Ammon's horn (tissue), 1 donor: ENCODE measurements at places on chromosomes 2 and 18.

DNA sequence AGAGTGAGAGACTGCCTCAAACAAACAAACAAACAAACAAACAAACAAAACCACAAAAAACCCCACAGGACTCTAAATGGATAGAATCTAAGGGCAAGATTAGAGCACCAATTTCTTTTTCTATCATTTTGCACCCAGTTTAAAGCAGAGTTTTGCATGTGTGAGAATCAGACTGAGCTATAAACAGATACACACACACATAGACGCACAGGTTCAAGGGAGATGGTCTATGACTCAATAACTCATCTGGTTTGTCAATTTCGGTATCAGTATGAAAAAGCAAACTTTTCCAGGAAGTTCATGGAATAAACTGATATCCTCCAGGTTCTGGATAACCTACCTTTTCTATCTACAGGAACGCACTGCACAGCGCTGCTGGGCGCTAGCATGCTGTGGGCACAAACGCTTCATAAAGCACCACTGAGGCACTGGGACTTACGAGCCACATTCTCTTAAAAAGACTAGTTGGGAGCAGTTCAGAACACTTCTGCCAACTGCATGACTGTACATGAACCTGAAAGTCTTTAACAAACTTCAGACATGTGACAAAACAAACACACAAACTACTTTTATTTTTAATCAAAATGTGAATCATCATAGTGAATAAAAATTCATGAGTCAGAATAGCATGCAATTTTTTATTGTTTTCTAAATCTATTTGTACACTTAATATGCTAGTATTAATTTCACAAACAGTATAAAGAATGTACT is 46.6 kb downstream of the ID2 start:
- no peak for DNase-seq

DNA sequence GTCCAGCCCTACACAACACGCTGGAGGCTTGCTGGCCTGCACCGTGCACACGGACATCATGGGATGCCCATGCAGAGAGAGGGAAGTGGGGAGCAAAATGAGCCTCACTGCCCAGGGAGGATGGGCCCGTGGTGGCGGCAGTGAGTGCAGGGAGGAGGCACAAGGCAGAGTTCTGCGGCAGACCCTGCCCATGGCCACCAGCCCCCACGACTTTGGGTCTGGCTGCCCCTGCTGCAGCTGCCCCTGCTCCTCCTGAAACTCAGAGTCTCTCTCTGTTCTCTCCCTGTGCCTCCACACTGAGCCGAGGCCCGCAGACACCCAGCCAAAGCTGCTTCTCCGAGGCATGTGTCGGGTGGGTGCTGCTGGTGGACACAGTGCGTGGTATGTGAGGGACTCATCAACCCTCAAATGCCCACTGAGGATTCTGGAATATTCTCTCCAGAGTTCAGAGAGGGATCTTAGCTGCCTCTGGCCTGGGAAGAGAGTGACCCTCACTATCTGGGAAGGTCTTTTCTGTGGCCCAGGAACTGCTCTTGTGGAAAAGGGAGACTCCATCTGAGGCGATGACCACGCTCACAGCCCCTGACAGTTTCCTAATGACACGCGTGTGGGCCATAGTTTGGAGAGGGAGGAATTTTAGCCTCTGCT is 45.1 kb upstream of the HPCAL1 start:
- DNase-seq, result no peak

GRCh38 chr2:234156326-234156725 is 105.8 kb downstream of the SPP2 start:
- DNase-seq, result no peak

DNA sequence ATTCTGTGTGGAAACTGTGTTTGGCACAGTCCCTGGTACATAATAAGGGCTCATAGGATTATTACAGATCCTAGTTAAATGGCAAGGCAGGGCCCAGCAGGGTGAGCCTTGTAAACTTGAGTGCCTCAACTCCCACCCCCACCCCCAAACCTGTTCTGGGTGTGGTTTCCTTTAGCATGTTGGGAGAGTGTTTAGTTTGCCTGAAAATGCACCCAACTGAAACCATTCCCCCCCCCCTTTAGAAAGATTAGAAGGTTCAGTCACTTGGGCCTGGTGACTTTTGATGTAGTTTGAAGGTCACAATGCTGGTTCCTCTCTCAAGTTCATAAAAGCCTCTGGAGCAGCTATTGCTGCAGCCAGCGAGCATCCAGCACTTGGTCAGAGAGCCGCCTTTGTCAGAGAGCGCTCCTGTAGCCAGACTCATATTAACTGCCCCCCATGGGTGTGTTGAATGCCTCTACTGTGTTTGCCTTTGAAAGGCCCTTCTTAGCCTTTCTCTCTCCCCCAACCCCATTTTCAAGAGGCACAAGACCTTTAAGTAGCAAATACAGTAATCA is 113.7 kb downstream of the SPTBN1 start:
- DNase-seq, result peak; percentile 34

DNA sequence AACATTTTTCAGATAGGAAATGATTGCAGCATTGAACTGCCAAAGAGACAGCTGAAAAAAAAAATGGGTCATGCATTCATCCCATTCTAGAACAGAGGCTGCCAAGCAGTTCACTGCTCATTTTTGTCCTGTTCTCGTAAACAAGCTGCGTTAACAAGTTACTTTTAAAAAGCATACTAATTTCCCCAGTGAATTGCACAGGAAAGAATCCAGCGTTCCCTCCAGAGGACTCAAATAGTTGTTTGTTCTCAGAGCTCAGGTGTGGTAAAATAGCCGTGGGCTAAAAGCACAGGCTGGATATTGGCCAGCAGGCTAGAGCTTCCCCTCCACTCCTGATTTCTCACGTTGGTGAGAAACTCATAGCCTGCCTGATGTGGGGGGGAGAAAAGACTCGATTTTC is 76.1 kb upstream of the AQP4 start:
- peak; percentile 52 for DNase-seq

DNA sequence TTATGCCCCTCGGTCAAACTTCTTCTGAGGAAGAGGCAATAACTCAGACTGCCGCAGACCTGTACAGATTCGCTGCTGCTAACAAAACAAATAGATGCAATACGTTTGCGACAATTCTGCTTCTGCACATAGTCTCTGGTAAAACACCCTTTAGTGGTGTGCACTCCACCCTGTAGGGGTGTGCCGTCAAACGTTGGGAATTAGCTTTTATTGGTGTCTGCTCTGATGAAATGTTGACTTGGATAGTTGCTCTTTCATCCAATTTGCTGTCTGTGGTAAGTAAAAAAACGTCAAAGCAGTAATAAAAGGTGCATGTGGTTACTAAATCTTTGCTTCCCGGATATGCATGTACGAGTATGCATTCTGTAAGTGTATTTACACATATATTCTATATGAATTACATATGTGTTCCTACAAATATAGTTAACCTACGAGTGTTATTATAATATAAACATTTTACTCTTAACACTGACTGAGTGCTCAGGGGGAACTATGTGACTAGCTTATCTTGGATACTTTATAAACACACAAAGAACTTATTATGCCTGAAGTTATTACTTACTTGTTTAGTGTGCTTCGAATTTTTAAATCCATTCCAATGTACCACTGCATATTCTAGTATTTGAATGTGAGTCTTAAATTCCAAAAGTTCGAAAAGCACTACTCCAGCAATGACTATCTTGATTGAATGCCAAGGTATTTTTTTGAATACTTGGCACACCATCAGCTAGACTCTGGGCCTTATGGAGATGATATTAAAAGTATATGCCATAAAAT is 610.2 kb downstream of the ZEB2 start:
- no peak for DNase-seq

DNA sequence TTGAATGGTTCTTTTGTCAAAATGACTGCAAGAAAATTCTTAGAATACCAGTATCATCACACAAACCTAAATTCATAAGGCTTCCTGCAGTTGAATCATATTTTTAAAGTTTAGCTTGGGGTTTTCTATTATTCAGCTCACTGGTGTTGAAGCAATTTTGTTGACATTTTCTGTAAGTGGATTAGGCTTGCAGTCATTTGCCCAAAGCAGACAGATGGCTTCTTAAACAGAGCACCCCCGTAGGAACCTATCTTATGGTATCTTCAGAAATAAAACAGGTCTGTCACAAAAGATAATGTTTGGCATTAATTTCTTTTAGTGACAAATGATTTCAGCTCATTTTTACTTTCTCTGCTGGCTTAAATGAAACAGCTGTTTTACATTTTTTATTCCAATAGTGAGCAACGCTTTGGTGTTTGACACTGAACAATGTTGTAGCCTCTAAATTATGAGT is 331.1 kb downstream of the PLCL1 start:
- DNase-seq, result peak; percentile 29

- DNase-seq, result no peak
These were observed 464.6 kb upstream of the HS6ST1 start for GRCh38 chr2:128783193-128783671.

GRCh38 chr2:64260817-64261216 is 116.6 kb upstream of the PELI1 start:
- DNase-seq, result peak; percentile 75
